ENCODE measurements at places on chromosomes 1 and 21.
A peak's percentile ranks its signal among the peaks of the same experiment; 100 is the strongest.

DNA sequence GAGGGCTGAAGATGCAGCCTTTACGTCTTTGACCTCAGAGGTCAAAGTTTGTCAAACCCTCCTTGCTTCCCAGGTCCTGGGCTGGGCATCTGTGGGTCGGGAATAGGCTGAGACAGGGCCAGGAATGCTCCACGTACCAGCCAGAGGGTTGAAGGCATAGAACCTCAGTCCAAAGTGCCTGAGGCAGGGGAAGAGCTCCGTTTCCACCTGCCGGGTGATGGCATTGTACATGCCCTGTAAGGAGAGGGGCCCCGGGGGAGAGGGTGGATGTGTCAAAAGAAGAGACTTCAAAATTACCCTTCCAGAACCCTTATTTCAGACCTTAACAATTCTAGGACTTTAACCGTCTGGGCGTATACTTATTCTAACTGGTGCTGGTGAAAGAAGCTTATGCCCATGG, 3.7 kb downstream of the AKR7A3 start:
- no peak for DNase-seq

- no peak for DNase-seq
These were observed 120.2 kb downstream of the PLD5 start for GRCh38 chr1:242404296-242404695.

DNA sequence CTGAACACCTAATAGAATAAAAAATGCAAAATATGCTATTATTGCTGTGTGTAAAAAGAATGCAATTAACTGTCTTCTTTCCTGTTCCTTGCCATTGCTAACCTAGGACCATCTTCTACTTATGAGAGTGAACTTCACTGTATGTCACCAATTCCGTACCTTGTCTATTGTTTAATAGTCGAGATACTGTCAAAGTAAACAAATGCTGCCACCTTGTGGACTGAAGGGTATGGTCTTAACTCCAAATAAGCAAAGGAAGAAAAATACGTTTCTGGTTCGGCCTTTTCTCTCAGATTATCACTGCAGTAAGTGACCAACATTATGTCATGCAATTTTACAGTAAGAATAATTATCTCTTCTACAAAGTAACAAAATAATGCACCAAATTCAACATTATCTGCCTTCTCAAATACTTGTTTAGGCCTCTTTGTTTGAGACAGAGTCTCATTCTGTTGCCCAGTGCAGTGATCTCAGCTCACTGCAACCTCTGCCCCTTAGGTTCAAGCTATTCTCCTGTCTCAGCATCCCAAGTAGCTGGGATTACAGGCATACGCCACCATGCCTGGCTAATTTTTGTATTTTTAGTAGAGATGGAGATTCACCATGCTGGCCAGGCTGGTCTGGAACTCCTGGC, 133.4 kb downstream of the COP1 start:
- DNase-seq, result peak; percentile 39

GRCh38 chr1:224859651-224860050, 69.8 kb upstream of the DNAH14 start:
- DNase-seq, result no peak

DNA sequence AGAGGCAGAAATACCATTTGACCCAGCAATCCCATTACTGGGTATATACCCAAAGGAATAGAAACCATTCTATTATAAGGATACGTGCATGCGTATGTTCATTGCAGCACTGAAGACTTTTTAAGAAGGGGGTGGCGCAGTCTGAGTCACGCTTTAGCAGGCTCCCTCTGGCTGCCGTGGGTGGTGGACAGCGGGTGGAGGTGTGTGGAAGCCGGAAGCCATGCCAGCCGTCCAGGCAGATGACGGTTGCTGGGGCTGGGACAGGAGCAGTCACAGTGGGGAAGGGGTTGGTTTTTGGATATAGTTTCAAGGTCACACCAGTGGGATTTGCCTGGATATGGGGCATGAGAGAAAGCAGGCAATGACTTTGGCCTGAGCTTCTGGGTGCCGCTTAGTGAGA, 270.5 kb downstream of the GRIK3 start:
- no peak for DNase-seq

DNA sequence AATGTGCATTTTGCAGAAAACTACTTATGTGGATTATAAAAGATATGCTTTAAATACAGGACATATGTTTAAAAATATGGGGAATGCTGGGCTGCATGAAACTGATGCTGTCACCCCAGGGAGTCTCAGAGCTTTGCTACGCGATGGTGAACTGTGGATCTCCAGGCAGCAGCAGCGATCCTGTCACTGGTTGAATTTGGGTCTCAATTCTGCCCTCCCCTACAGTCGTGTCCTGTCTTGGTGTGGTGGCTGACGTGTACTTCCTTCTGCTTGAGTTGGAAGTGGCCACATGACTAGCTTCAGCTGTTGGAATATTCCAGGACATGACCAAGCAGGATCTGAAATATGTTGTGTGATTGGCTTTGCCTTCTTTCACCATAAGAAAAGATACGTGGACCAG, 222.9 kb upstream of the AJAP1 start:
- DNase-seq, result no peak

DNA sequence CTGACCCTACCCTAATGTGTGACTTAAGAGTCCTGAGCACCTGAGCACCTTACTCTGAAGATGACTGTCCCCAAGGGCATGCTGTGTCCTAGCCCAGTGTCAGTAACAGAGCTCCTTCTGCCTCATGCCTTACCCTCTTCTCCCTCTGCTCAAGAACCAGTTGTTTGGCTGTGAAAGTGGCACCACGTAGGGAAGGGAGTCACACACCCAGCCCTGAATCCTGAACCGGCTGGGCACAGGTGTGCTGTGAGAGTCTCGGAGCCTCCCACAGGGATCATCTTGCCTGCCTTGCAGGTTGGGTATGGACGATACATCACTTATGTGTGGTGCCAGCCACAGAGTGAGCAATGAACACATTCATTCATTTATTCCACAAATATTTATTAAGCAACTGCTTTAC, 220.6 kb downstream of the DYRK1A start:
- no peak for DNase-seq

- DNase-seq, result no peak
These were observed 5.1 kb downstream of the LDLRAD1 start for GRCh38 chr1:54012863-54013262.

- DNase-seq, result no peak
These were observed 111.7 kb upstream of the IRF2BP2 start for GRCh38 chr1:234721476-234722269.

GRCh38 chr1:67564193-67564592, 120.8 kb upstream of the GADD45A start:
- DNase-seq, result no peak

DNA sequence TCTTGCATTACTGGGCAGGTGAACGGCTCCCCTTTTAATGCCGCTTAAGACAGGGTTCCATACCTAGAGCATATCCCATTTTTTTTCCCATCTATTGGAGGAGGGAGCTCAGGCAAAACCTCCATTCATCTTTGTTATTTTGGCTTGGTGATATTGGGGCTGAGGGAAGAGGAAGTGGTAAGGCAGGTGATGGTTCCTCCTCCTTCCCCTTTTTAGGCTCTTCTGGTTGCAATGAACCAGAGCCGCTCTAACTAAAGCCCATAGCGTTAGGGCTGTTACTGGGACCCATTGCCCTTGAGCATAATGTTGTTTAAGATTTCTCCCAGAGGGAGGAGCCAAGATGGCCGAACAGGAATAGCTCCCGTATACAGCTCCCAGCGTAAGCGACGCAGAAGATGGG, 21.1 kb downstream of the PYHIN1 start:
- no peak for DNase-seq

GRCh38 chr1:162498496-162498810, 835 bp downstream of the UHMK1 start:
- no peak for DNase-seq

GRCh38 chr1:215421744-215422143, 145.4 kb upstream of the KCTD3 start:
- no peak for DNase-seq

DNA sequence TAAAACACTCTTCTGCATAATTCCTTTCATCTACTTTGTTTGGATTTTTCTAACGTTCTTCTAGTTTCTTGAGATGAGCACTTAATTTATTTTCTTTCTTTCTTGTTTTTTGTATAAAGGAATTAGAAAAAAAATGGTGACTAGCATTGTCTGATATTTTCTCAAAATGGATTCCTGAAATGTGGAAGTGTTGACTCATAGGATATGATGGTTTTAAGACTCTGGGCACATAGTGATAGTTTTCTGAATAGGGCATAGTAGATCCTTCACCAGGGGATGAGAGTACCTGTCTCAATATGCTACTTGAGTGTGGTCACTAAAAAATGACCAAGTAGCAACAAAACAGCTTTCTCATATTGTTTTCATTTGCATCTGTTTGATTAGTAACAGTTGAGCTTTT, 100.9 kb downstream of the PEX14 start:
- no peak for DNase-seq

GRCh38 chr1:209384710-209385550, 198.6 kb upstream of the CAMK1G start:
- DNase-seq, result no peak

- no peak for DNase-seq
These were observed 67.1 kb upstream of the PTGFRN start for GRCh38 chr1:116842654-116843053.

- DNase-seq, result no peak
These were observed 1.6 kb downstream of the CYB5R1 start for GRCh38 chr1:202965422-202965821.

- DNase-seq, result no peak
These were observed 16.6 kb downstream of the TRIM45 start for GRCh38 chr1:117104986-117105385.

DNA sequence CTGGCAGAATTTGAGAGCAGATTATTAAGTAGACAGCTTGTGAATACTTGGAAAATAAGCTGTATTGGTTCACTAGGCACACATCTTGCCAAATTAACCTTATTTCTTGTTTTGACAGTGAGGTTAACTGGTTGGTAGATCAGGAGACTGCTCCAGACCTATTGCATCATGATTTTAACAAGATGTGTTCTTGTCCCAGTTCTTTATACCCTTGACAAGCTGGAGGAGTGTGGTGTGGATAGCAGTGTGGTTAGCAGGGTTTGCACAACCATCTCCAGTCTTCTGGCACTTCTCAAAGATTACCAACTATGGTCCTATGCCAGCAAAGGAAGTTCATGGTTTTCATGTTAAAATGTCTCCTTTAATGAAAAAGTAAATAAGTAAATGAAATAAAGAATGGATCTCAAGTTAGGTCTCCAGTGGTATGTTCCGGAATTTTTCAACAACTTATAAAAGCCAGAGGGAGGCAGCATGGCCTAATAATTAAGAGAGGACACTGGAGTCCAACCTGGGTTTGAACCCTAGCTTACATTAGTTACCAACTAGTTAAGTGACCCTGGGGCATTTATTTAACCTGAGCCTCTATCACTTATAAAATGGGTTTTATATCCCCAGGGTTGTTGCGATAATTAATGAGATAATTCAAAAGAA, 34.1 kb downstream of the DDX20 start:
- DNase-seq, result no peak

DNA sequence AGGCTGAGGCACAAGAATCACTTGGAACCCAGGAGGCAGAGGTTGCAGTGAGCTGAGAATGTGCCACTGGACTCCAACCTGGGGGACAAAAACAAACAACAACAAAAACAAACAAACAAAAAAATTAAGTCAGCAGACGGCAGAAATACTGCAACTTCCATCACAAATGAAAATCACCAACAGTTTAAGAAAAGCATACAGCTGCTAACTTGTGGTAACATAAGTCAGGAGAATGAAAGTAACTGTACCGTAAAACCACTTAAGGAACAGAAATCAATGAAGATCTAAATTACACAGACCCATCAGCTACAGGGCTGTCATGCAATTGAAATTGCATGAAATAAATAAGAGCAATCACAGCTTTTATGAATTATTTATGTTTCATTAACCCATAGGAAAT, 25.0 kb downstream of the MCOLN2 start:
- no peak for DNase-seq

DNA sequence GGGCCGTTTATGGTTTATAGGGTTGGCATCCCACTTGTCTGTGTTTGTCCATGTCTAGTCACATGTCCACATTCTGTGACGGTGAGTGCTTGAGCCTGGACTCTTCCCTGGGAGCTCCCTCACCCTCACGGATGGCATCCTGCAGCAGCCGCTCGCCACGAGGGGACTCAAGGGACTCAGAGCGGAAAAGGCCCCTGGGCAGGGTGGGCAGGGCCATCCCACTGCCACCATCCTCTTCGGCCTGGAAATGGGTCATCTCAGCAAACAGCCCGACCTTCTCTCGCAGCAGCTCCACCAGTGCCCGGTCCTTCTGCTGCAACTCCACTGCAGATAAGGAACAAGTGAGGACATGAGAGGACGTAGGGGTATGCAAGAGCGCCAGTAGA, 11.1 kb downstream of the RXFP4 start:
- no peak for DNase-seq

DNA sequence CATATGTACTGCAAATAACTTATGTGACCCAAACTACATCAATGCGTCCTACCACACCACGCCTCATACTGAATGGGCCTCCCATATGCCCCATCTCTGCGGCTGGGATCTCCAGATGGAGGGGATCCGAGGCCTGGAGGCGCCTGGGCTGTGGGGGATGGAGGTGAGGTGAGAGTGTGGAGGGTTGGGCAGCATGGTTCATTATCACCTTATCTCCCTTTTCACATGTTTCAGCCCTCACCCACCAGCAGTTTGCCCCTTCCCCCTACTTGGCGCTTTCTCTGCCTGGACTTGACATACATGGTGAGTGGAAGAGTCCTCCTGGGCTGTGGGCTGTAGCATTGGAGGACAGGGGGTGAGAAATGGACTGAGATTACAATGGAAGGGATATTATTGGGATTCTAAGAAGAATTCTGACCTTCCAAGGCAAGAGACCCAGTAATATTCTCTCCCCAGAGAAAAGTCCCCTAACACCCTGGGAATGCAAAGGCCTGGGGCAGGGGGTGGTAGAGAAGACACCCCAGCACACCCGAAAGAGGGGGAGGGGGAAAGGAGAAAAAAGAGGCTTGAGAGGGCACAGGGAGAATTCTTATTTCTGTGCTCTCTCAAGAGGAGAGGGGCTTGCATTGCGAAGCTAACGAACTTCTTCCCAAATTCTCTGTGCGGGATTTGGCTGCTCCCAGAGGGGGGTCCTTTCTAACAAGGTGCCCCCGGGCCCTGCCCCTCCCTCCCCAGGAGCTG, 61.4 kb downstream of the MEF2D start:
- no peak for DNase-seq

GRCh38 chr21:44735821-44736220, 24.4 kb upstream of the TSPEAR start:
- no peak for DNase-seq

- peak; percentile 26 for DNase-seq
These were observed 258.3 kb upstream of the SGIP1 start for GRCh38 chr1:66275601-66276023.

DNA sequence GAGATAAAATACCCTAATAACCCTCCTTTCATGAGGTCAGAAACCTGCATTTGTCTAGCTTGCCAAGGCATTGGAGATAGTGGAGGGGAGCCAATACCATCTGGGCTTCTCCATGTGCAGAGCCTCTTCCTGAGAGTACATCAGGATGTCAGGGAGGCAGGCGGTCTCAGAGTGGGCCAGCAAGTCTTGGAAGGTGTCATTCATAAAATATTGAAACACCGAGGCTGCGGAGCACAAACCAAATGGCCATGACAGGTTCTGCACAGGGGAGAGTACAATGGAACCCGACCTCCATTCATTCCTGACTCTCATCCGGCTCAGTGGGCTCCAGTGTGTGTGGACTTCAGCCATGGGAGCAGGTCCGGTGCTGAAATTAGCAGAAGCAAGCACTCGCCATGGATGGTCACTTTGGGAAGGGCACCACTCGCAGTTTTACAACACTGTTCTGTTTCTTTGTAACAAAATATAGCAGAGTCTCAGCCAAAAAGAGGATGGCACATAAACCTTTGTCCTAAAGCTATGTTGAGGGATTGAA, 446.6 kb downstream of the SIPA1L2 start:
- DNase-seq, result no peak

- DNase-seq, result no peak
These were observed 149.4 kb upstream of the CAMK1G start for GRCh38 chr1:209434066-209434465.

- DNase-seq, result no peak
These were observed 1.1 kb upstream of the POU3F1 start for GRCh38 chr1:38047603-38048141.

Data from stimulated activated CD4-positive, alpha-beta T cell treated with anti-CD3 and anti-CD28 coated beads, Interleukin-4, amount 100 ng/mL, for 24 hours (primary cell).